NCI-H526 treated with DMSO at 0.1 percent for 48 hours (cell line): ENCODE measurements at places on chromosomes 1 and 21.

DNA sequence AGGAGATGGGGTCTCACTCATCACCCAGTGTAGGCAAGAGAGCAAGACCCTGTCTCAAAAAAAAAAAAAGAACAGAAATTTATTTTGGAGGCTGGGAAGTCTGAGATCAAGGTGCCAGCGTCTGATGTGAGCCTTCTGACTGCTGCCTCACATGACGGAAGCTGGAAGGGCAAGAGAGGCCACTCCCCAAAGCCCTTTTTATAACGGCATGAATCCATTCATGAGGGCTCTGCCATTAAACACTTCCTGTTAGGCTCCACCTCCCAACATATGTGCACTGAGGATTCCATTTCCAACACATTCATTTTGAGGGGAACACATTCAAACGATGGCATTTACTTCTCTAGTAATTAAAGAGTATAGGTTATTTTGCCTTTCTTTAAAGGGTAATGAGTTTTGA lies 50.9 kb upstream of the C1orf198 start:
- no peak for DNase-seq

GRCh38 chr1:1432951-1433803 lies 2.3 kb upstream of the VWA1 start:
- DNase-seq: peak; percentile 64

GRCh38 chr1:115302390-115302961 lies 35.6 kb downstream of the NGF start:
- DNase-seq: no peak

DNA sequence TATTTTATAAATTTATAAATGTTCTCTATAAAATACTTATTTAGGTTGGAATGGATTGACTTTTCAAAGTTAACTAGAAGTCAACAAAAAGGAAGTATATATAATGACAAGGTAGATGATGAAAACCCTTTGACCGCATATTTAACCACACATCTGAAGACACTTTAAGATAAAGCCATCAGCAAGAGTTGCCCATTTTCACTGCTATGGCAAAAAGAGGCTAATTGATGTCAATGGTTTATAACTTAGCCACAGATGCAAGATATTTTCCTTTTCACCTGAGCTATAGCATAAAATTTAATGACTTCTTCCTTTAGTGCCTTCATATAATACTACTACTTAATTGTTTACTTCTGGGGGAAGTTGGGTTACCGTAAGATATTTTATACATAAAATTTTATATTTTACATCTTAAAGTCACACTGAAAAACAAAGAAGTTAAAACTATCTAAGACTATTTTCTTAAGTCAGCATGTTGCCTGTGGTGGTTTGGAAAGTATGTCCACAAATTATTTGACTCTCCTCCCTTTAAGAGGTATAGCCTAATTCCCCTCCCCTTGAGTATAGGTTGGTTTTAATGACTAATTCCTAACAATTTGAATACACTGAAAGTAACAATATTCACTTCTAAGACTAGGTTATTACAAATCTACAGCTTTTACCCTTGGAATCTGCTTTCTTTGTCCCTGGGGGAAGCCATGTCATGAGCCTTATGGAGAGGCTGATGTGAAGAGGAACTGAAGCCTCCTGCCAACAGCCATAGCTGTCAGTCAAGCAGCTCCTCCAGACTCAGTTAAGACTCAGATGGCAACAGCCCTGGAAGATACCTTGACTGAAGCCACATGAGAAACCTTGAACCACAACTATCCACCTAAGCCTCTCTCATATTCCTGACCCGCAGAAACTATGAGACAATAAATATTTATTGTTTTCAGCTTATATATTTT lies 40.3 kb upstream of the LRRC8B start:
- DNase-seq: no peak

DNA sequence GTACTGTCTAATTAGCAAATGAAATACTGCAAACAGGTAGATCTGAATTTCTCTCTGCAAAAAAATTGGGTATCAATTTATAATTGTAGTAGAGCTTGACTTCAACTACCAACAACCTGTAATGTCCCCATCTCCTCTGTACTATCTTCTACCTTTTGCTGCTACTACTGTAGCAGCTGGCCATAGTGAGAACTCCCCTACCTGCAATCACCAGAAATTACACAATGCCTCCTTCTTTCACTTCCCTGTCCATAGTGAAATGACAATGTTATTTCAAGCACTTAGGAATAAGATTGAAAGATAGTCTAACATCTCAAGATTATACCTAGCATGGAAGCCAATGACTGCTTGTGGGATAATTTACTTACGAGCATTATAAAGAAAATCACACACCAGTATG lies 100.4 kb downstream of the ACBD6 start:
- no peak for DNase-seq

DNA sequence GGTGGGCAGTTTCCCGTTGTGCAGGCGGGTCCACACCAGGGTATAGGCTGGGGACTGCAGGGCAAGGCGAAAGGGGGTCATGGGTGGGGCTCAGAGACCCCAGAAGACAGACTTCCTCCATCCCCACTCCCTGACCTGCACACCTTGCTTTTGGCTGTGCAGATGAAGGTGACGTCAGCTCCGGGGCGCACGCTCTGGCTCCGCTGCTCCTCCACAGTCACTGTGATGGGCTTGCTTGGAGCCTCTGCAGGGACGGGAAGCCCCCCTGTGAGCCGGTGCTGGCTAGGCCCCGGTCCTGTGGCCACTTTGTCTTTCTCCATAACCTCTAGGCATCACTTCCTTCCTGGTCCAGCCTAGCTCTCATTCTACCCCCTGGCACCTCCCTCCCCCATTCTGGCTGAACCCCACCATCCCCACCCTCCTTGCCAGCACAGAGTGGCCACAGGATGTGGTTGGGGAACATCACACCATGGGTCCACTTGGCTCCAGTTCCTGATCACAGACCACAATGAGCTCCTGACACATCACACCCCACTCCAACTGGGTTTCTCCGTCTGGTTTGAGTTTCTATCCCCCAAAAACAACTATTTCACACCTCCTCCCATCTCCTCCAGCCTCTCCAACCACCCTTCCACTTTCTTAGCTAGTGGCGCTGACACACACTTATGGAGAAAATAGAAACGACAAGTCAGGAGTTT lies 45.2 kb downstream of the LDLRAD2 start:
- DNase-seq: no peak

GRCh38 chr1:183185941-183186490 lies at the start of gene LAMC2:
LAMC2 (plus strand) TSS chr1:183186264; CDS start chr1:183186353, 89 bp downstream.
- peak; percentile 87 for DNase-seq

DNA sequence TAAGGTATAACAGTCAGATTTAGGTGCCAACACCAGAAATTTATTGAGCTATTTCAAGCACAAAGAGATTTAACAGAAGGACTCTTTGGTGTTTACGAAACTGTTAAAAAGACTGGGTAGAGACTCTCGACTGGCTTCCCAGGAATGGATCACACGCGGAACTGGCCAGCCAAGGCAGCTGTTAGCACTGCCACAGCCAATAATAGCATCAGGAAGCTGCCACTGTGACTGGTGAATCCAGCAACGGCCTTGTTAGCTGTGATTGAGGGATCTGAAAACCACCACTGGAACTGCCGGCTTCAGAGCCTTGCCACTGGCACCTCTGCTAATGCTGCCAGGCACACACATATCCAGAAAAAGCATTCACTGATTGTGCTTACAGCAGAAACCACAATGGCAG lies 10.6 kb upstream of the SIM2 start:
- no peak for DNase-seq

DNA sequence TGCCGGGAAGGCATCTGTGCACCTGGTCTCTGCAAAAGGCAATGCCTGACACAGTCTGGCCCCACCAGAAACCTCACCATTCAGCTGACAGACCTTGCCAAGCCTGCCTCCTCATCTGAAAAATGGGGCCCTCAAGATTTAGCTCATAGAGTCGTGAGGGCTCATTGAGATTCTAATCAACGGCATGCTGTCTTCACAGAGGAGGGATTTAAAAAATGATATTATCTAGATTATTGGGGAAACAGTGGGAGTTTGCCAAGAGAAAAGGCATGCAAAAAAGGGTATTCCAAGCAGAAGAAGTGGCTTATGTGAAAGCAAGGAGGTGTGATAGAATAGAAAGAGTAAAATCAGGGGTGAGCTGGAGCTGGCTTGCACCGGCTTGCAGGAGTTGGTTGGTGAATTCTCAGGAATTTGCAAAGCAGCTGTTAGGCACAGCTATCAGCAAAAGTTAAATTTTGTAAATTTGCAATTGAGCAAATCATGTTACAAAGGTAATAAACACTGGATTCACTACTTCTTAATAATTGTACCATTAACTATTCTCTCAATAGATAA lies 91.7 kb upstream of the WNT4 start:
- no peak for DNase-seq

- DNase-seq: no peak
Measured at GRCh38 chr1:228045405-228045804, 37.1 kb upstream of the ARF1 start.

DNA sequence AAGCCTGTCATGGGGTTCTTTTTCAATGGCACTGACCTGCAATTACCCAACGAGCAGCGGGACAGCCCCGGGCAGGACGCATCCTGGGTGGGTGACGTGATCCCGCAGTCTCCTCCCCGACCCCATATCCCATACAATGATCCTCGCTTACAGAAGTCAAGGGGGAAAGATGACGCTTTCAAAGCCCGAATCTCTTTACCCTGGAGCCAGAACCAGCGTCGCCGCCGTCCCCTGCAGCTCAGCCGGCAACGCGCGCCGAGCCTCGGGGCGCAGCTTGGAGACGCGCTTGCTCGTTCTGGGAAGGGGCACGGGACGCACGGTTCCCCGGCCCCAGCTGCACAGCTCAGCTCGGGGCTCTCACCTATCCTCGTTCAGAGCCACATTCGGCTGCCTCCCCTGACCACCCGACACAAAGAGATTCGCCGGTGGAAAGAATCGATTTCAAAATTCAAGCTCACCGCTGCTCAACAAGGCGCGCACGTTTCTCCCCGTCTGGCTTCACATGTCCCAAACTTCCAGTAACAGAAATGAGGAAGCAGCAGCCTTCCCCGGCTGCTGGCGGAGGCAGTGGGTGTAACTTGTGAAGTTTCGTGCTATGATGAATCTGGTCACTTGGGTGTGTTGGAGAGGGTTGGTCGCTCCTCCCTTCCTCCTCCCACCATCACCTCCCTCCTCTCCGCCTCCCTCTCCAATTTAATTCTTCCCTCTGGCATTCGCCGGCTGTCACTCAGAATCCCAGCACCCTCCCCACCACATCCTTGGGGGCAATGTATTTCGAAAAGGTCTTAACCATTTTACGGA lies at the start of gene TIAM1:
Gene TIAM1 (minus strand): TSS at position 582 of the 801 bp plus-strand sequence. CDS start 77,289 bp downstream, outside the sequence.
- peak; percentile 16 for DNase-seq

DNA sequence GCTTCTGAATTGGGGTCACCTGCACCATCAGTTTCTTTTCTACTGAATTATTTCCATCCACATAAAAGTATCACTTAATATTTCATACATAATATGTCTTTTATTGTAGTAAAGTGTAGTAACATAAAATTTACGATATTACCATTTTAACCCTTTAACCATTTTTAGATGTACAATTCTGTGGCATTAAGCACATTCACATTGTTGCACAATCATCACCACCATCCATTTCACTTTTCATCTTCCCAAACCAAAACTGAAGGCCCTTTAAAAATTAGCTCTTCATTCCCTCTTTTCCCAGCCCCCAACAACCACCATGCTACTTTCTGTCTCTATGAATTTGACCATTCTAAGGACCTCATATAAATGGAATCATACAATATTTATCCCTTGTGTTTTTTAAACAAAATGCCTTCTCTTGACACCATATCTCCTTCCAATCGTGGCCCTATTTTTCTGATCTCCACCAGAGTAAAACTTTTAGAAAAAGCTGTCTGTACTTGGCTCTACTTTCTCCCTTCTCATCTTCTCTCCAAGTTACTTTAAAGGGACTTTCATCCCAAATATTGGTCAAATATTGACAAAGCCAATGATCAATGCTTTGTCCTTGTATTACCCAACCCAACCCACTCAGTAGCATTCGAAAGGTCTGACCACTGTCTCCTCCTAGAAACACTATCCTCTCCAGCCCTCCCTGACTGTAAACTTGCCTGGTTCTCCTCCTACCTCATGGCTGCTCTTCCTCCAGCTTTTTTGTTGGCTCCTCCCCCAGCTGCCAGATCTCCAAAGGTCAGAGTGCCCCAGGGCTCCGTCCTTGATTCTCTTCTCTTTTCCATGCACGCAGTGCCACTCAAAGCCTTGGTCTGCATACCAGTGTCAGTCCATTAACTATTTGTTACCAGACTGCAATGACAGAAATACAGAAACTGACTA lies 44.7 kb downstream of the SLC30A10 start:
- no peak for DNase-seq

DNA sequence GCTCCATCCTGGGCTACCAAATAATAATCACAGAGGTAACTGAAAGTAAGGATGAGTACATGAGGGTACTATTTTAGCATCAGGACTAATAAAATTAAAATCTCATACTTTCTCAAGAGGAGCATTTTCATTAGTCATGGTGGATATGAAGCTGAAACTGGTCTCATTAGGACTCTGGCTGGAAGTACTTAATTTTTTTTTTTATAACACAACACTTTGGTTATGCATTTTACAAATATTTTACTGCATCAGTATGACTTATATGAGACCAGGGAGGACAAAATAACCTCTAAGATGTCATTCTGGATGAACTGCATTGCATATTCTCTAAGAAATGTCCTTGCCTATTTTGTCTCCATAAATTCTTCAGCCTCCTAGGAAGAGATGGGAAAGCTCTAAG lies 290.9 kb downstream of the HLX start:
- no peak for DNase-seq
